Sigmoid colon (tissue), 7 donors: ENCODE measurements at places on chromosomes 7 and 10. TPM values are rescaled to one million over a fixed set of nuclear protein-coding genes. Genes with fewer than 3 reads are reported as not detected.

- peak; percentile 74 for DNase-seq
Measured at GRCh38 chr10:99520040-99520846, 12.5 kb upstream of the NKX2-3 start.

Gene SH2D4B
- not detected for total RNA-seq

Gene GCK
- not detected for total RNA-seq

DNA sequence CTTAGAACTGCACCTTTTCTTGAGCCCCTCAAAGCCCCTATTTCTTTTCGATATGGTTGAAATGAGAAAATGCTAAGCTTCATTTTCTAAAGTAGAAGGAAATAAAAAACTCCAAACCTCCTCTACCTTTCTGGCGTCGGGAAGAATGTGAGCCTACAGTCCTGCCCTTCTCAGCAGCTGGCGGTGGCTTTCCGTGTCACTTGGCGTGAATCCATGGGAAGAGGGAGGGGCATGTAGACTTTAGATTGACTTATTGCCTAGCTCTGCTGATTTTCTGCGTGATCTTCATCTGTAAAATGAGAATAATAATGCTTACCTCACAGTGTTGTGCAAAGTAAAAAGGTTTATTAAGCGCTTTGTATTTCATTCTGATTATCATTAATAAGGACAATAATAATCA is 35.0 kb downstream of the PRR15 start:
- DNase-seq = no peak

Gene VPS26A
- total RNA-seq = 59.2 TPM

- peak; percentile 79 for DNase-seq
Measured at GRCh38 chr10:35563261-35563891, 41.8 kb upstream of the GJD4 start.

Gene PNLIPRP3
- not detected for total RNA-seq

Gene RAPGEF5
- 13.9 TPM for total RNA-seq

Gene RET
- 5.4 TPM for total RNA-seq

DNA sequence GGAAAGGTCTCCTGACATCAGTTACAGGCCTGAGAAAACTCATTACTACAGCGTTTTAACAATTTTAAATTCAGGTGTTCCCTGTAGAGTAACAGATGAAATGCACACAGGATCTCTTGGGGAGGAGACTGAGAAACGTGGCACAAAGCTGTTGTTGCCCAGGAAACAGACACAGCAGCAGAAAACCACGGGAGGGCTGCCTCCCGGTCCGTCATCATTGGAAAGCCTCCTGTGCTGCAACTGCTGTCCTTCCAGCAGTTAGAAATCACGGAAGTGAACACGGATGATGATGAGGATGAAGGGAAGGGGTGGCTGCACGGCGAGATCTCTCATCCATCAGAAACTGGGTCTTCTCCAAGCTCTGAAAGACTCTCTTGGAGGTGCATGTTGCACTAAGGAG is 94.6 kb upstream of the RNF32 start:
- DNase-seq = no peak
